ENCODE measurements at places on chromosomes 5 and 9.

DNA sequence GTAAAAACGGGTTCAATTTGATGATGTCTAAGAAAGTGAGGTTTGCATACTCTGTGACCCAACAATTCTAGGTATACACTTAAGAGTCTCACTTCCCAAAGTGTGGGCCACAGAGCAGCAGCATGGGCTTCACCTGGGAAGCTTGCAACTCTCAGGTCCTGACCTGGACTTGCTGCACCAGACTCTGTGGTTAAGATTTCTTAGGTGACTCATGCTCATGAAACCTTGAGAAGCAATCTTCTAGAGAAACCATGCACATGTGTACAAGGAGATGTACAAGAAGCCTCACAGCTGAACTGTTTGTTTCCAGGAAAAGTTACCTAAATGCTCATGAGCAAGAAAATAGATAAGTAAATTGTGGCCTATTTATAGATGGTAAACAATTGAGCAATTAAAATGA, 30.0 kb downstream of the DNAJC21 start:
- no peak for DNase-seq

DNA sequence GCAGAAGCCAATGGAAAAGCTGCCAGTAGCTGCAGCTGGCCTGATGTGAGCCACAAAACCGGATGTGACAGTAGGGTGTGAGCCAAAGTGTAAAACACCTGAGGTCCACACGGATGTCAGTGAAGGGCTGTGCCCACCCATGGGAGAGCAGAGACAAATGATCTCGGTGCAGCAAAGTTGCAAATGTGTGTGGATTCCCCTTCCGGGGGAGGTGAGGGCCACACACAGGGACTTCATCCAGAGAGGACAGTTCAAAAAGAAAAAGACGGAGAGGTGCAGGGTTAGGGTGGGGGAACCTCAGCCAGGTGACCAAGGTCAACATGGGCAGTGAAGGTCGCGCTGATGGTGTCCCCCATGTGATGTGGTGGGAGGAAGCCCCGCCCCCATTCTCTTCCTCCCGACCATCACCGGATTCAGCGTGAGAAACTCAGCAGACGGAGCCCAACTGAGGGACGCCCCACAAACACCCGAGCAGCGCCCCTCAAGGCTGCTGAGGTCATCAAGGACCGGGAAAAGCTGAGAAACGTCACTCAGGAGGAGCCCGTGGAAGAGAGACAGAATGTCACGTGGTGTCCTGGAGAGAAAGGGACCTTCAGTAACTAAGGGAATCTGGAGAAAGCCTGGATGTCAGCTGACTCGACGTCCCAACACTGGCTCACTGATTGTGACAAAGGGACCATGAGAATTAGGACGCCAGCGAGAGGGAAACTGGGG, 11.4 kb upstream of the PTGDS start:
- DNase-seq, result no peak

- DNase-seq, result no peak
Measured at GRCh38 chr5:137207023-137207760, 291.9 kb downstream of the SPOCK1 start.

DNA sequence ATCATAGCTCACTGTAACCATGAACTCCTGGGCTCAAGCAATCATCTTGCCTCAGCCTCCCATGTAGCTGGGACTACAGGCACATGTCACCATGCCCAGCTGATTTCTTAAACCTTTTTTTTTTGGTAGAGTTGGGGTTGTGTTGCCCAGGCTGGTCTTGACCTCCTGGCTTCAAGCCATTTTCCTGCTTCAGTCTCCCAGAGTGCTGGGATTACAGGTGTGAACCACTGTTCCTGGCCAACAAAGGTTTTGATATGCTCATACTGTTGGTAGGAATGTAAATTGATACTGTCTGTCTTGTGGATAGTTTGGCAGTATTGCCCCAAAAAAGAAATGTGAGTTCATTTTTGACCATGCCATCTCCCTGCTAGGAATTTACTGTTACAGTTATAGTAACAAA, 77.4 kb upstream of the TMEM171 start:
- DNase-seq, result no peak

GRCh38 chr5:55572020-55572419, 37.3 kb upstream of the PLPP1 start:
- DNase-seq, result no peak

- DNase-seq, result no peak
Measured at GRCh38 chr9:120894321-120895148, 17.5 kb upstream of the PHF19 start.

DNA sequence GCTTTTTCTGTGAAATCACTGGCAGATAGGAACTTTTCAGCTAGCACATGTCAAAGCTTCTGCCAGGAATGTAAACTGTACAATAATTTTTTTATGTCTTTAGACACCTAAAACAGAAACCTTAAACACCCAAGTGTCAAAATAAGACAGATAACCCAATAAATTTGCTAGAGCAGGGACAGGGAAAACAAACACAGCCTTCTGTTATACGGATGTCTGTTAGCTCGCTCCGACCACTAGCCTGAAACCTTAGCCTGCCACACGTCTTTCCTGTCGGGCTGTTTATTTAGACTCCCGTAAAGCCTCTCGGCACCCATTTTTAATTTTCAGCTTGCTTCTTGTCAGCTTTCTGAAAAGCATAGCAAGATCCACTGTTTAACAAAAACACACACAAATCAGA, 355.4 kb upstream of the SLC24A2 start:
- no peak for DNase-seq

- DNase-seq, result no peak
Measured at GRCh38 chr5:127806776-127807175, 103.6 kb downstream of the CCDC192 start.

DNA sequence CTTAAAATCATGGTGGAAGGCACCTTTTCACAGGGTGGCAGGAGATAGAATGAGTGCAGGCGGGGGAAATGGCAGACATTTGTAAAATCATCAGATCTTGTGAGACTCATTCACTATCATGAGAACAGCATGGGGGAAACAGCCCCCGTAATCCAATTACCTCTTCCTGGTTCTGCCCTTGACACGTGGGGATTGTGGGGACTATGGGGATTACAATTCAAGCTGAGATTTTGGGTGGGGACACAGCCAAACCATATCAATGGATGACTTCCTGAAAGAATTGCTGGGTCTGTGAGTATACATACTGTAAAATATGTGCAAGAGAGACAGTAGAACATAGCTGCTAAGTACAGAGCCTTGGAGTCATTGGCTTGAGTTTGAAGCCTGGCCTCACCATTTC, 47.0 kb downstream of the KIAA1958 start:
- DNase-seq, result no peak

DNA sequence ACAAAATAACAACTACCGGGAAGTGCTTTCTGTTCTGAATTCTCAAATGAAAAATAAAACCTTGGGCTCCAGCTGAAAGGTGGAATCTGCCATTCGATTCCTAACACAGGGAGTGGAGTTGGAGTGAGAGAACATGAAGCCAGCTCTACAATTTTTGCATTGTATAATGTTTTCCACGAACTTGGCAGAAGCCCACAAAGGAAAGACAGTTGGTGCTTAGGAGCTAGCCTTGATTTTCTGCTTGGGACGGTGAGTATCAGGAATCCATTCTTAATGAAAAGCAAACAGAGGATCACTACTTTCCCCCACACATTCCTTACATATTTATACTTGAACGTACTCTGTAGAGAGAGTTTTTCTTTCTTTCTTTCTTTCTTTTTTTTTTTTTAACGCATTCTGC, 74.2 kb upstream of the FBXL7 start:
- no peak for DNase-seq

- DNase-seq, result no peak
Measured at GRCh38 chr9:98977813-98978212, 34.1 kb downstream of the COL15A1 start.

DNA sequence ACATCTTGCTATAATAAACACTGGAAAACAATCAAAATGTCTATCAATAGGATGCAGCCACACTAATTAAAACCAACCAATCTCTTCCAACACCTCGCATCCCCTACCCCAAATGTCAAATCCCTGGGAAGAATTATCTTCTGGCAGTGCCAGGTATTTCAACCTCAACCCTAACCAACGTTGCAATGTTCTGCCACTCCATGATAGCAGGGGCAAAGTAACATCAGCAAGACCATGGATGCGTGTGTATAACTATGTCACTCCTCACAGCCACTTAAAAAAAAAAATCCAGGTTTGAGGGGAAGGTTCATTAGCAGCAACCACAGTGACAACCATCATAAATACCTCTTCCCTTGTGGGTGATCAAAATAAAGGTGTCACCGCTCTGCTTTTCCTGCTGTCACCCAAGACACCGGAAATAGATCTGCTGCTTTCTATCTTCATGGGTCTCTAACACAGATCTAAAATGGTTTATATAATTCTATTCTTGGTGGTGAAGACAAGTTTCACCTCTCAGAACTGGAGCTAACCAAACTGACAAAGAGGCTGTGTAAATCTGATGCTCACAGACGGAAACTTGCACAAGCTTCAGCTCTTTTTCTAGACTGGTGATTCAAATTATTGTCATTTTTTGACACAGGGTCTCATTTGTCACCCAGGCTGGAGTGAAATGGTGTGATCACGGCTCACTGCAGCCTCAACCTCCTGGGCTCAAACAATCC, 9.9 kb downstream of the HSPA9 start:
- DNase-seq, result no peak

DNA sequence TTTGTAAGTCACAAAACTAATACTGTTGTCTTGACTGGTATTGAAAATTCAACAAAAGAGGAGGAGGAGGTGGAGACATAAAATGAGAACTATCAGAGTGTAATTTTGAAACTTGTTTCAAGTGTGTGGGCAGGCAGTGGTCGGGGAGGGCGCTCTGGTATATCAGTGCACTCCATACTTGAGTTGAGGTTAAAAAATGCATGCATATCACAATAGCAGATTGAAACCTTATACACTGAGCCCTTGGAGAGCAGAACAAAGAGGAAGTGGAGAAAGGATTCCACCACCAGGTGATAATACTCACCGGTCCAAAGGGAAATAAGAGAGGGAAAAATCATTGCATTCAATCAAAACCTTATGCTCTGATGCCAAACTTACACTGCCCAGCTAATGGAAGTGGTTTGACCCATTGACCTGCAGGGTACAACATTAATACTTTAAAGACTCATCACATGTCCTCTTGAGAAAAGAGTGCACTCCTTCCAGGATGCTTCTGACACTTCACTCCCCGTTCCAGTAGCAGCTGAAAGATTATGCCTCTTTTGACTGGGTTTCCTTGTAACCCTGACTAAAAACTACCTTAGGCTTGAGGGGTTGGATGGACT, 79.5 kb upstream of the FAM169A start:
- peak; percentile 11 for DNase-seq

Measured in stimulated activated CD4-positive, alpha-beta T cell treated with anti-CD3 and anti-CD28 coated beads, Interleukin-4, amount 100 ng/mL, for 1 hour (primary cell).